ENCODE measurements at places on chromosomes 13 and 19.

DNA sequence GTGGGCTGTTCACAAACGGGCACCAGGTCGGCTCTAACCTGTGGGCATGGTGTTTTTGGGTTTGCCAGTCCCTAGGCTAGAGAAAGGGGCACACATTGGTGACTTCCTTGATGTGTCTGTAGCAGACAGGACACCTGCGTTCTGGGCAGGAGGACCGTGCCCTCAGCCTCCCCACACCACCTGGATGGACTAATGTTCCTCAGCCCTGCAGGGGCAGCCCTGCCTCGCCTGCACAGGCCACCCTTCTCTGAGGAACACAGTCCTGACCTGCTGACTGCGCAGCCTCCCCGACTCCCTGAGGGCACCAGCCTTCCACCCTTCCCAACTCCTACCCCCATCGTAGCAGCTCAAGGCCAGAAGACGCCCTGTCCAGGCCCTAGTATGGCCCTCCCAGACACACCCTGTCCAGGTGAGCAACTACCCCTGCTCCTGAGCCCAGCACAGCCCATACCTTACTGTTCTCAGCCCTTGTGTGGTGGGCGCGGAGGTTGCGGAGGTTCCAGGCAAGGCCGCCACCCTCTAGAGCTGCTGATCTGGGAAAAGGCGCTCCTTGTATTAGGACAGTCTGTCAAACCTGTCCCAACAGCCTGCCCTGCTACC, 55.7 kb downstream of the GGACT start:
- no peak for DNase-seq

GRCh38 chr19:38384209-38385027, 3.4 kb downstream of the GGN start:
- DNase-seq: no peak

- DNase-seq: no peak
These were observed 15.4 kb upstream of the ZNF681 start for GRCh38 chr19:23774106-23774505.

DNA sequence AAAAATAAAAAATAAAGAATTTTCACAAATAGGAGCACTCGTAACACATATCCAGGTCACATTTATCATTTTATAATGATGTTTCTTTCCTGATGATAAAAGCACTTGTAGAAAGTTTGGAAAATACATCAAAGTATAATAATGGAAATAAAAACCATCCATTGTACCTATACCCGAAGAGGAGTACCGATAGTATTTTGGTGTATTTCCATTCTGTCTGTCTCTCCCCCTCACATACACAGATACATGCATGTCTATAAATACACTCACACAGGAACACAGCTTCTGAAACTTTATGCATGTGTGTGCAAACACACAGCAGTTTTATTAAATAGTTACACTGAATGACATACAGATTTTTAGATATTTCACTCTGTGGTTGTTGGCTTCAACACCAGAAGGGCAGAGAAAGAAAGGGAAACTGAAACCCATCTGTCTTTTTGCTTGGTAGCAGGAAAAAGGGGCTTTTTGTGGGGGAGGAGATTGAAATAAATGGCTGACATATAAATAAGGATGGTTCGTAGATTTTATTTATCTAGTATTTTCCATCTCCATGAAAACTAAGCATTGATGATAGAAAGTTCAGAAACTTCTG, 114.8 kb downstream of the LRCH1 start:
- DNase-seq: no peak

DNA sequence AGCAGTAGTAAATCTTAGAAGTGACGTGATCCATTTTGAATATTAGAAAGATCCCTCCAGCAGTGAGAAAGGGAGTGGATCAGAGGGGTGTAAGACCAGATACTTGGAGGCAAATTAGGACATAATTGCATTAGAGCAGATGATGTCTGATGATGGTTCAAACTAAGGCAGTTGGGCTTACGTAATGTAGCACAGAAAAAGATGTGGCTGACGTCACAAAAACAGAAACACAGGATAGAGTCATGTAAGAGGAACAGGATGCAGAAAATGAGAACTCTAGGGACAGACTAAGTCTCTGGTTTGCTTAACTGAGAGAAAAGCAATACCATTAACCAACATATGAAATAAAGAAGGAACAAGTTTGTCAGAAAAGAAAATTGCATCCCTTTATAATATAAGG, 392.5 kb upstream of the DACH1 start:
- DNase-seq: no peak

DNA sequence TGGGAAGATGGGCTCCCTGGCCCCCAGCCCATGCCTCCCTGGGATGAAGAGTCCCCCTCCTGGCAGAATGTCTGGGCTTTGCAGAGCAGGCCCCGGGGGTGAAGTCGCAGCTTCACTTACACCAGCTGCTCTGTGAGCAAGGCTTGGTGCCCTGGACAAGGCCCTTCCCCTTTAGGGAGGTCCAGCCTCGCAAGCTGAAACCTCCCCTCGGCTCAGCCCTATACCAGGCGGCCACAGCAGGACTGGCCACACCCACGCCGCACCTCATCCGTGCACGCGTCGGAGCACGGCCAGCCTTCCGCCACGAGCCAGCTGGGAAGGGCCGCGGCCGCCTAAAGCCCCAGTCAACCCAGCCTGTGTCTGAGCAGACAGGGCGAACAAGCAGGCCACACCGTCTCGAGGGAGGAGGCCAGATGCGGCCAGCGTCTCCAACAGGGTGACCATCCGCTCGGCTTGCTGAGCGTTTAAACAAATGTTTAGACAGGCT, 83.2 kb upstream of the MCF2L start:
- peak; percentile 25 for DNase-seq

DNA sequence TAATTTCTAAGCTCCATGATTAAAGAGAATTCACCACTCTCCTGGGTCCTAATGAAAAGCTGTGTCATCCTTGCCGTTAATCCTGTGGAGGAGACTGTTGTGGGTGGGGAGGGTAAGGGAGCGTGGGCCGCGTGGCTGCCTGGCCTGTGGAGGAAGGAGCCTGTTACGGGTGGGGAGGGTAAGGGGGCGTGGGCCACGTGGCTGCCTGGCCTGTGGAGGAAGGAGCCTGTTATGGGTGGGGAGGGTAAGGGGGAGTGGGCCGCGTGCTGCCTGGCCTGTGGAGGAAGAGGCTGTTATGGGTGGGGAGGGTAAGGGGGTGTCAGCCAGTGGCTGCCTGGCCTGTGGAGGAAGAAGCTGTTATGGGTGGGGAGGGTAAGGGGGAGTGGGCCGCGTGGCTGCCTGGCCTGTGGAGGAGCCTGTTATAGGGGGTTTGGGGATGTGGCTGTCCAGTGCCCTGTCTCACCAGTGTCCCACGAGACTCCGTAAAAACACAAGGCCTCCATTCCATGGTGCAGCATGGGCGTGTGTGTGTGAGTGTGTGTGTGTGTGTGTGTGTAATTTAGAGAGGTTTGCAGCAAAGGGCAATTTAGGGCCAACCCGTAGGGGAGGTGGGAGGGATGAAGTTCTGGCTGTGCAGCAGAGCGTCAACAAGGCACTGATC, 15.6 kb upstream of the DCUN1D2 start:
- DNase-seq: no peak

GRCh38 chr19:35742121-35742724, at the start of gene IGFLR1:
Gene IGFLR1 (minus strand): TSS chr19:35742452. CDS start chr19:35741180, 1,272 bp downstream.
- DNase-seq: no peak

DNA sequence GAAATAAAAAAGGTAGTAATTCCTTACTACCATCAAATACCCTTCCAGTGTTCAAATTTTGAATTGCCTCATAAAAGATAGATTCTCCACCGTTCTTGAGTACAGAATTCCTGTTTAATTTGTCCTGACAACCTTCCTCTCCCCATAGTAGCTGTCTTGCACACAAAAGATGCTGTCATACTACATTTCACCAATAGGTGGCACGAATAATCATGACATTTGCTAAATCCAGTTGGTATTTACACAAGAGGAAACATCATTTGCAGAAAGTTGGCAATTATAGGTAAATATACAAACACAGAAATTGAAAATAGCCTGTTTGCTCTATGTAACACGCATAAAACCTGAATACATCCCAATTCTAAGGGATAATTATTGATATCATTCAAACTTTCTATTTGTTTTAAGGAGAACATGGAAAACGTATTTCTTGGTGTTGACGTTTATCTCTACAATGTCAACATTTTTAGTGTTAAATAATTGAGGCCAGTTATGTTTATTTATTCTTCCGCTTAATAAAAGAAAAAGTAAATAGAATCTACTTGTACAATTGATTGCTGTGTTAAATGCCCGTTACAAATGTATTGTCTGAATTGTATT, 58.3 kb upstream of the CLDN10 start:
- no peak for DNase-seq

- DNase-seq: no peak
These were observed 159.0 kb downstream of the PAN3 start for GRCh38 chr13:28297341-28297740.

- no peak for DNase-seq
These were observed 20.4 kb downstream of the FAM187B start for GRCh38 chr19:35208121-35208520.

GRCh38 chr13:96053003-96053703, at the start of gene UGGT2:
Gene UGGT2 (minus strand): TSS chr13:96053401. CDS start chr13:96053312, 89 bp downstream.
- DNase-seq: peak; percentile 73

GRCh38 chr19:1954532-1954933, 13.6 kb downstream of the CSNK1G2 start:
- no peak for DNase-seq

DNA sequence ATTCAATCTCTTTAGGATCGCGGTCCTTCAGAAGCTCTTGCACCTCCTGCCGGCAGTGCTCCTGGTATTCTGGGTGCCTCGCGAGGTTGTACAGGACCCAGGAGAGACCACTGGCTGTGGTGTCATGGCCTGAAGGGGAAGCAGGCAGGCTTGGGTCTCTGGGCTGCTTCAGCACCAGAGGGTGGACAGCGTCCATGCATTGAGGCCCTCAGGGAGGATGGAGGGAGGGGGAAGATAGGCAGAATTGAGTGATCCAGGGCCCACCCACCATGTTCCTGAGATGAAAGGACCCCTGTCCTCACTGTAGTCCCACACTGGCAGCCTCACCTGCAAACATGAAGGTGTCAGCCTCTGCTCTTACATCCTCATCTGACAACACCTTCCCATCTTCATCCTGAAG, 17.9 kb upstream of the OR10H5 start:
- DNase-seq: no peak

DNA sequence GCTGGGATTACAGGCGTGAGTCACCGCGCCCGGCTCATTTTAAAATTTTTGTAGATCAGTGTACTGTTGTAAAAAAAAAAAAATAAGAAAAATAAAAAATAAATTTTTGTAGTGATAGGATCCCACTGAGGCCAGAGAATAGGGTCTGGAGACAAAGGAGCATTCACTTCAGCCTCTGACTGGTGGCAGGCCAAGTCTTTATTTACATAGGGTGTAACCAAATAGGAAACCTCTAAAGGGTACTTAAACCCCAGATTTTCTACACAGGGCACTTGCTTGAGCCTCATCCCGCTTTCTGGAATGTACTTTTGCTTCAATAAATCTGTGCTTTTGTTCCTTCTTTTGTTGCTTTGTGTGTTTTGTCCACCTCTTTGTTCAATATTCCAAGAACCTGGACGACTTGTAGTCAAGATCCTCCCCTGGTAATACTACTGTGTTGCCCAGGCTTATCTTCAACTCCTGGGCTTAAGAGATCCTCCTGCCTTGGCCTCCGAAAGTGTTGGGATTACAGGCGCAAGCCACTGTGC, 2.1 kb upstream of the PDCD2L start:
- no peak for DNase-seq

- DNase-seq: no peak
These were observed 1468.6 kb upstream of the SLC10A2 start for GRCh38 chr13:104534847-104535246.

DNA sequence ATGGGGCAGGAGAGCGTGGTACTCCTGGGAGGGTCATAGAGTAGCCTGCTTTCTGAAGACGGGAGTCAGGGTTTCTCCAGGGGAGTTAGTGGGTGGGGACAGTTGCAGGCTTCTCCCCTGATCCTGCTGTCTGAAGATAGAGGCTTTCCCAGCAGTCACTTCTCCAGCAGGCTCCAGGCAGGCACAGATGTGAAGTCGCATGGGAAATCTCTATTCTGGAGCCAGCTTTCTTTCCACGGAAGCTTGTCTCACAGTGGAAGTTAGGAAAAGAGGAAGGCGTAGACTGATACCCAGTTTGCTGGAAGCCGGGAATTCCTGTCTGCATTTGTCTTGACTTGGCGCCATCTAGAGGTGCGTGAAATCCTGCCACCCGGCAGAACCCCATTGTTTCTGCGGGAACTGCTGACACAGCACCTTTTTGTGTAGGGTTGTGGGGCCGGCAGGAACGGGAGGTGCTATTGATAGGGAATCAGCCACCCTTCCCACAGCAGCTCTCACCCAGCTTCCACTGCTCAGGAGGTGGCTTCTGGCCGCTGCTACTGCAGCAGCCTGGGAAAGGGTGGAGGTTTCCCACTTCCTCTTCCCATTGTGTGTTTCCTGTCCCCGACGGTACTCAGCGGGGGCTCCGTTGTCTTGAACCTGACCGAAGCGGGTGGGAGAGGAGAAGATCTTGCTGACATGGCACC, 28.5 kb upstream of the NPAS1 start:
- DNase-seq: peak; percentile 65

- no peak for DNase-seq
These were observed 2.0 kb downstream of the PTH2 start for GRCh38 chr19:49421039-49421877.

DNA sequence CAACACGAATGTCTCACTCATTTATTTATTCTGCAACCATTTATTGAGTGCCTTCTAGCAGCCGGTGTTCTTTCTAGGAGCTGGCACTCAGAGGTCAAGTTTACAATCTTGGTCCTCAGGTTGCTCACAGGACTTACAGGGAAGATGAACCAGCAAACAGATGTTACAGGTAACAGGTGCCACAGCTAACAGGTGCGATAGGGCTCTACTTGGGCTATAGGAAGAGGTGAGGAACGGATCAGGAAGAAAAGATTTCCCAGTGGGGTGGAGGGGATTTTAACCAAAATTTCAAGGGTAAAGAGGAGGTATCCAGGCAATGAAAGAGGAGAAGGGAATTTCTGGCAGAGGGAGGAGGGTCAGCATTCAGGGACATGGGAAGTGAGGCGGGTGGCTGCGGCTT, 87.3 kb upstream of the FARP1 start:
- DNase-seq: no peak

- no peak for DNase-seq
These were observed 234.3 kb upstream of the STARD13 start for GRCh38 chr13:33519561-33520467.

GRCh38 chr13:110400786-110401533, 93.9 kb downstream of the COL4A2 start:
- DNase-seq: no peak

DNA sequence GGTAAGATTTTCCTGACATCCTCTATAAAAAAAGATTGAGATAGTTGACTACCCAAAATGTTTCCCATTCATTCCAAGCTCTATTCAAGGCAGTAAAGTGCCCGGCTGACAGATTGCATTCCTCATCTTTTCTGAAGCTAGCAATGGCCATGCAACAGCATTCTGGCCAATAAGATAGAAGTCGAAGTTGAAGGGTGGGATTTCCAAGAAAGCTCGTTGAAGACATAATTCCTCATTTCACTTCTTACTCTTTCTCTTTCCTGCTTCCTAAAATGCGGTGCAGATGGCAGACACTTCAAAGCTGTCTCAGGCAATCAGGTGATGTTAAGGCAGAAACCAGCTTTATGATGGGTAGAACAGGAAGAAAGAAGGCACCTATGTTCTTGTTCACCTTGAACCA, 13.4 kb upstream of the ALOX5AP start:
- DNase-seq: no peak
